ENCODE measurements at places on chromosomes 7 and 10.
A peak's percentile ranks its signal among the peaks of the same experiment; 100 is the strongest.

DNA sequence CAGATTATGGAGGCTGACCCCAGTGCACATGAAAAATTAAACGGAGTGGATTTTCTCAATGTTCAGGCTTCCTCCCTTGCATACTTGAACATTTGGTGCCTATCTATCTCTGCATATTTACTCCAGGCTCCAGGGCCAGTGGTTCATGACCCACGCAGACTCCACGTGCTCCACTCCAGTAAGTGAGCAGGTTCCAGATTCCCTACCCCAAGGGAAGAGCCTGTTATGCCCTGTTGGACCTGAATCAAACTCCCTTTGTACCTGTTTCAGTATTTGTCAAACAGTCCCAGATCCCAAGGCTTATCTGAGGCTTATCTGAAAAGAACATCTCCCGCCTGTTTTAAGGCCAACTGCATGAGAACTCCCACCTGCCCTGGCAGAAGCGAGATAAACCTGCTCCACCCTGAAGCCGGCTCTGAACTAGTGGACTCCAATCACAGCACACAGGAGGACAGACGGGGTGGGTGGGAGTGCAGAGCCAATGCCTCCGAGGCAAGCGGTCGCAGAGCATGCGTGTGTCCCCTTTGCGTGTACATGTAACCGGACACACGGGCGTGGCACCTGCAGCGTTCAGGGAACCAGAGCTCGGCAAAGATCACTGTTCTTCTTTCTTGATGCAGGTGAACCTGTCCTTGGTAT, 2.3 kb upstream of the FUOM start:
- no peak overlapping the region for H3K27ac ChIP-seq
- H3K4me1 ChIP-seq, result peaks cover 11% of the 10 kb centered on the region
- H3K27me3 ChIP-seq, result no peaks in the 10 kb centered on the region
- H3K4me3 ChIP-seq, result no peak overlapping the region

GRCh38 chr10:123848564-123849457, 42.8 kb downstream of the CPXM2 start:
- H3K4me3 ChIP-seq, result no peak overlapping the region
- H3K27ac ChIP-seq, result no peak overlapping the region
- DNase-seq, result no peak
- H3K4me1 ChIP-seq, result no peaks in the 10 kb centered on the region

DNA sequence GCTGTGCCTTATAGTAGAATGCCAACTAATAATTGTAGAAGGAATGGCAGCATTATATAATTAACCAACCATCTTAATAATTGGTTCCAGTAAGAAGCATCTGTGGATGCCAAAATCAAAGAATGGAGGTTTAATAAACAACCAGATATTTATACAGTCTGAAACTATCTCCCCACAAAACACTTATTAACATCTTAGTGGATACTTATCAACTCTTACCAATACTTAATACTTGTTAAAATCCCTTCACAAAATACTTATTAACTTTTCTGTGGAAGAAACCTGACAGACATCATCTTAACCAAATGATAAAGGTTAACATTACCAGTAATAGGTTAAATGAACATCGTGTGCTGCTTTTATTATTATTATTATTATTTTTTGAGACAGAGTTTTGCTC, 29.1 kb upstream of the FAM107B start:
- H3K27me3 ChIP-seq, result peaks cover 9% of the 10 kb centered on the region
- H3K36me3 ChIP-seq, result no peaks in the 10 kb centered on the region
- DNase-seq, result no peak
- no peak overlapping the region for H3K4me3 ChIP-seq
- H3K27ac ChIP-seq, result no peak overlapping the region

DNA sequence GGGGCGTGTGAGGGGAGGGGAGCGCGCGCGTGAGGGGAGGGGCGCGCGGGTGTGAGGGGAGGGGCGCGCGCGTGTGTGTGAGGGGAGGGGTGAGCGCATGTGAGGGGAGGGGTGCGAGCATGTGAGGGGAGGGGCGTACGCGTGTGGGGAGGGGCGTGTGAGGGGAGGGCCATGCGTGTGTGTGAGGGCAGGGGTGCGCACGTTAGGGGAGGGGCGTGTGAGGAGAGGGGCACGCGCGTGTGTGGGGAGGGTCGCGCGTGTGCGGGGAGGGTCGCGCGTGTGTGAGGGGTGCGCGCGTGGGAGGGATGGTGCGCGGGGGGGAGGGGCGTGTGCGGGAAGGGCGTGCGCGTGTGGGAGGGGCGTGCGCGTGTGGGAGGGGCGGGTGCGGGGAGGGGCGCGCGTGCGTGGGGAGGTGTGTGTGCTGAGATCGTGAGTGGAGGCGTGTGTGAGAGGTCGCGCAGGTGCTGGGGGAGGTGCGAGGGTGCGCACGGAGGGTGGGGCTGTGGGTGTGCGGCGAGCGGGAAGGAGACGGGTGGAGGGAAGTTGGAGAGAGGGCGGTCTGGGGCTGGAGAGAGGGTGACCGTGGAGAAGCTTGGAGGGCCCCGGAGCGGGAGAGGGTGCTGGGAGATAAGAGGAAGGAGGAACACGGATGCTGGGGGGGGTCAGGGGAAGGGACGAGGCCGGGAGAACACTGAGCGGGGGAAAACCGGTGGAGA, 19.7 kb downstream of the MXI1 start:
- H3K4me1 ChIP-seq, result peaks cover 27% of the 10 kb centered on the region
- peak; percentile 79 for DNase-seq

GRCh38 chr10:7687228-7687907, 15.7 kb upstream of the ITIH2 start:
- no peak overlapping the region for H3K4me3 ChIP-seq
- no peaks in the 10 kb centered on the region for H3K4me1 ChIP-seq
- H3K27me3 ChIP-seq, result peaks cover 48% of the 10 kb centered on the region

DNA sequence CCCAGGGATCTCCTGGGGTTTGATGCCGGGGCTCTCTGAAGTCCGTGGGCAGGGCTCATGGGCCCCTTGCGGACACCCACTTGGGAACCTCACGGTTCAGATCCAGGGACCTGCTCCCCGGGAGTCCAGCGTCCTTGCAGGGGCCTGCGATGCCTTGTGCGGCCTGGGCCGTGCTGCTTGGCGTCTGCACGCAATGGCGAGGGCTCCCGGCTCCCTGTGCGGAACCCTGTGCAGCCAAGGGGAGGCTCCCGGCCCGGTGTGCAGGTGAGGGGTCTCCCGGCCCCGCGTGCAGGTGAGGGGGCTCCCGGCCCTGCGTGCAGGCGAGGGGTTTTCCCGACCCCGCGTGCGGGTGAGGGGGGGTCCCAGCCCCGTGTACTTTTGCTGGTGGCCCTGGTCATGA, 146.7 kb downstream of the DNAJB6 start:
- H3K27ac ChIP-seq, result no peak overlapping the region
- H3K4me3 ChIP-seq, result no peak overlapping the region
- H3K4me1 ChIP-seq, result peaks cover 10% of the 10 kb centered on the region
- H3K36me3 ChIP-seq, result no peaks in the 10 kb centered on the region

DNA sequence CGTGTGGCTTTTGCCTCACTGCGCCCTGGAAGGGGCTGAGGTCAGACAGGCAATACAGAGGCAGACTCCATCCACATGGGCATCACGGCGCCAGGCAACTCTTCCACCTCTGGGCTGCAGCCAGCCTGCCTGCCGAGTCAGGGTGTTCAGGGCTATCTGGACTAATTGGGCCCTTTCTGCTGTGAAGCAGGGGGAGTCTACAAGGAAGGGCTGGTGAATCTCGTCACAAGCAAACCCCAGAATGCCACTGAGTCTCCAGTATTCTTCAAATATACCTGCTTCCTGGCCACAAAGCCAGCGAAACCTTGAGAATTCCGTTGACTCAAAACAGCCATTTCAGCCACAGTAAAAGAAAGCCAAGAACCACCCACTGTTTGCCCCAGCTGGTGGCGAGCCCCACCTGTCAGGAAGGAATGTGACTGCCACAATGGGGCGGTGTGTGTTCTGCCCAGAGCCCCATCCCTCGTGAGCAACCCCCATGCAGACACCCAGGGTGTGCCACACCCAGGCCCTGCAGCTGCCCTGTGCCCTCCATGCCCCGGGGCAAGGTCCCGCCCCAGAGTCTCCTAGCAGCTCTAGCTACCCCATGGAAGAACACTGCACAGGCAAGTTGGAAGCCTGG, 117.3 kb downstream of the FAM53B start:
- H3K27me3 ChIP-seq, result peaks cover 4% of the 10 kb centered on the region
- H3K36me3 ChIP-seq, result no peaks in the 10 kb centered on the region
- H3K4me1 ChIP-seq, result peaks cover 50% of the 10 kb centered on the region
- peak overlapping the region; percentile 32 for H3K27ac ChIP-seq
- DNase-seq, result no peak
